ENCODE measurements at places on chromosomes 1 and 21. TPM values are rescaled to one million over a fixed set of nuclear protein-coding genes. Genes with fewer than 3 reads are reported as not detected.
A peak's percentile ranks its signal among the peaks of the same experiment; 100 is the strongest.

GRCh38 chr1:41810446-41810845 is 108.3 kb downstream of the HIVEP3 start:
- H3K36me3 ChIP-seq, result no peaks in the 10 kb centered on the region
- H3K27ac ChIP-seq, result no peak overlapping the region
- no peak overlapping the region for H3K4me3 ChIP-seq
- H3K4me1 ChIP-seq, result peaks cover 23% of the 10 kb centered on the region

- peaks cover 7% of the 10 kb centered on the region for H3K4me1 ChIP-seq
- peak overlapping the region; percentile 64 for H3K4me3 ChIP-seq
- peak overlapping the region; percentile 99 for H3K27ac ChIP-seq
- peak; percentile 63 for DNase-seq
- no peaks in the 10 kb centered on the region for H3K27me3 ChIP-seq
These were observed 972 bp downstream of the PGBD2 start for GRCh38 chr1:248906753-248907661.

- H3K27me3 ChIP-seq, result no peaks in the 10 kb centered on the region
- no peaks in the 10 kb centered on the region for H3K4me1 ChIP-seq
- no peak overlapping the region for H3K27ac ChIP-seq
- no peak for DNase-seq
- no peak overlapping the region for H3K4me3 ChIP-seq
These were observed 18.4 kb upstream of the EDN2 start for GRCh38 chr1:41502912-41503311.

The TSPAN1 gene
- total RNA-seq, result 1.4 TPM

The LCE1F gene
- not detected for total RNA-seq

- no peaks in the 10 kb centered on the region for H3K36me3 ChIP-seq
- H3K4me1 ChIP-seq, result no peaks in the 10 kb centered on the region
- no peak overlapping the region for H3K4me3 ChIP-seq
- H3K27ac ChIP-seq, result no peak overlapping the region
These were observed 32.8 kb upstream of the PTBP2 start for GRCh38 chr1:96688767-96689166.

The CLEC20A gene
- total RNA-seq, result 0.28 TPM

DNA sequence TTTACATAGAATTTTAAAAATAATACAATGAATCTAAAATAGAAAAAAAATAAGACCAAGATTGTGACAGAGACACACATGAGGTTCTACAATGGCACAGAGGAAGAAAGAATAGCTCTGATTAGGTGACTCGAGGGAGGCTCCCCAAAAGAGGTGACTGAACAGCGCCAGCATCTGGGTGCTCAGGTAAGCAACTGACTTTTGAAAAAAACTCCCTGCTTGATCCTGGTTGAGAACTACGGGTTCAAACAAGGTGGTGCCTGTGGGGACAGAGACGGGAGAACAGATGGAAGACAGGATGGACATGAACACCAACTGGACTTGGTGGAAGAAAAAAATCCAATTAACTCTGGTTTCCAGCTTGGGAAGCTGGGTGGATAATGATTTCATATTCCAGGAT is 22.5 kb downstream of the BATF3 start:
- no peak overlapping the region for H3K27ac ChIP-seq
- no peak for DNase-seq
- no peaks in the 10 kb centered on the region for H3K27me3 ChIP-seq
- peaks cover 3% of the 10 kb centered on the region for H3K4me1 ChIP-seq
- no peaks in the 10 kb centered on the region for H3K36me3 ChIP-seq
- H3K4me3 ChIP-seq, result no peak overlapping the region

DNA sequence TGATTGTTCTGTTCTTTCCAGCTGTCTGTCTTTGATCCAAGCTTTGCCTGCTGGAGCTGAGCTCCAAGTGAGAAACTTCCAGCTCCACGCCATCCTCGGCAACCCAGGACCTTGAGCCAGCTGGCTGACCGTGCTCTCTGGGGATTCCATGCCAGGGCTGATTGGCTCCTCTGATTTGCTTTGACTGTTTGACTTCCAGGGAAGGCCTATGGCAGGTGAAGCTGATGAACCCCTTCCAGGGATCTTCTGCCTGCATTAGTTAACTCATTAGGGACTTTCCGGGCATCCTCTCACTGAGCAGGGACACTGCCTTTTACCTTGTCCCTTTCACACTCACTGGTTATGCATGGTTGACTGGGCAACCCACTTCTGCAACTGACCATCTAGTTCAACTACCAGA is 406.1 kb downstream of the RPS6KC1 start:
- DNase-seq, result no peak
- H3K4me3 ChIP-seq, result no peak overlapping the region
- H3K27ac ChIP-seq, result no peak overlapping the region
- H3K4me1 ChIP-seq, result no peaks in the 10 kb centered on the region
- H3K27me3 ChIP-seq, result peaks cover 2% of the 10 kb centered on the region
- no peaks in the 10 kb centered on the region for H3K36me3 ChIP-seq

DNA sequence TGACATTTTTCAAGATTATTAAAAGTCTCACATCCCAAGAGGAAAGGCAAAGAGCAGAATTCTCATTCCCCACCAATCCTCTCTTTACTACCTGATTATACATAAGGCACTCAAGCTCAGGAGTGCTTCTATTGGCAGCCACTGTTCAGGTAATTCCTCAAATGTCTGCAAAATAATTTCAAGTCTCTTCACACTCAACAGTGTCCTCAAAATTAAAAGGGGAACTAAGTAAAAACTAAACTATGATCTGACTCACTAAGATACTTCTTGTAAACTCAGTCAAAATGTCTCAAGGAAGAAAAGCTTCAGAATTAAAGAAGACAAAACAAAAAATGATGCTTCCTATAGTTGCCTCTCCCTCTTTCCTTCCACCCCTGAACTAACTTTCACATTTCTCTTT is 135.6 kb downstream of the GPATCH2 start:
- no peak overlapping the region for H3K4me3 ChIP-seq
- no peaks in the 10 kb centered on the region for H3K4me1 ChIP-seq
- no peaks in the 10 kb centered on the region for H3K36me3 ChIP-seq
- DNase-seq, result no peak

The FMOD gene
- 7.1 TPM for total RNA-seq

The SIM2 gene
- total RNA-seq, result not detected

DNA sequence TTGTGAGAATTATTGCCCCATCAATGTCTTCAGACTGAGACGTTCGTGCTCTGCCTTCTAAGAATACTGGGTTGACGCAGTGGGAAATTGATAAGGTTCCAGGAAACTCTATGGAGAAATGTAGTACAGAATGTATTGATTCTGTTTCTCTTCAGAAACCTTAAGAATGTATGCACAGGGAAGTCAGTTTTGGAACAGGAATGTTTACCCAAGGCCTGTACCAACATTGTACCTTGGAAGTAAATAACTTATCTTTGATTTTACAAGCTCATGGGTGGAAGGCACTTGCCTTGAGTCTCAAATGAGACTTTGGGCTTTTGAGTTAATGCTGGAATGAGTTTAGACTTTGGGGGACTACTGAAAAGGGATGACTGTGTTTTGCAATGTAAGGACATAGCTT is 59.5 kb upstream of the PCP4 start:
- no peaks in the 10 kb centered on the region for H3K36me3 ChIP-seq
- no peak overlapping the region for H3K27ac ChIP-seq
- no peak overlapping the region for H3K4me3 ChIP-seq
- no peaks in the 10 kb centered on the region for H3K27me3 ChIP-seq
- no peaks in the 10 kb centered on the region for H3K4me1 ChIP-seq
- DNase-seq, result no peak

DNA sequence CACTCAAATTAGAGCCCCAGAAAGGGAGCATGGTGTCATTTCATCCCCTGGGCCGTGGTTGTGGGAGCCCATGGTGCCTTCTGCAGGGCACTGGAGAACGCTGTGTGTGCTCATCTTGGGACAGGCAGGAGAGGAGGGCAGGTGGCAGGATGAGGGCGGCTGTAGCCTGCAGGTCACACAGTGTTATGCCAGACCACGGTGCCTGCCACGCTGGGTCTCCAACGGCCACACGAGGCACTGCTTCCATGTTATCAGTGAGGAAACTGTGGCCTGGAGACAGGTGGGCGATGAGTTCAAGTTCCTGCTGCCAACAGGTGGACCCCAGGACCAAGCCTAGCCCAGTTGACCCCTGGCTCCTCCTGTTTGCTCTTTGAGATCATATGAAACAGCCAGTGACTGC is 21.0 kb downstream of the ABCG1 start:
- no peak for DNase-seq
- H3K27ac ChIP-seq, result no peak overlapping the region
- no peaks in the 10 kb centered on the region for H3K27me3 ChIP-seq
- H3K4me3 ChIP-seq, result no peak overlapping the region
- H3K36me3 ChIP-seq, result no peaks in the 10 kb centered on the region

GRCh38 chr1:84998642-84999280 is 1.8 kb upstream of the MCOLN2 start:
- H3K27ac ChIP-seq, result no peak overlapping the region
- H3K36me3 ChIP-seq, result no peaks in the 10 kb centered on the region
- peak; percentile 21 for DNase-seq
- H3K27me3 ChIP-seq, result peaks cover 58% of the 10 kb centered on the region
- no peak overlapping the region for H3K4me3 ChIP-seq
- H3K4me1 ChIP-seq, result peaks cover 5% of the 10 kb centered on the region

DNA sequence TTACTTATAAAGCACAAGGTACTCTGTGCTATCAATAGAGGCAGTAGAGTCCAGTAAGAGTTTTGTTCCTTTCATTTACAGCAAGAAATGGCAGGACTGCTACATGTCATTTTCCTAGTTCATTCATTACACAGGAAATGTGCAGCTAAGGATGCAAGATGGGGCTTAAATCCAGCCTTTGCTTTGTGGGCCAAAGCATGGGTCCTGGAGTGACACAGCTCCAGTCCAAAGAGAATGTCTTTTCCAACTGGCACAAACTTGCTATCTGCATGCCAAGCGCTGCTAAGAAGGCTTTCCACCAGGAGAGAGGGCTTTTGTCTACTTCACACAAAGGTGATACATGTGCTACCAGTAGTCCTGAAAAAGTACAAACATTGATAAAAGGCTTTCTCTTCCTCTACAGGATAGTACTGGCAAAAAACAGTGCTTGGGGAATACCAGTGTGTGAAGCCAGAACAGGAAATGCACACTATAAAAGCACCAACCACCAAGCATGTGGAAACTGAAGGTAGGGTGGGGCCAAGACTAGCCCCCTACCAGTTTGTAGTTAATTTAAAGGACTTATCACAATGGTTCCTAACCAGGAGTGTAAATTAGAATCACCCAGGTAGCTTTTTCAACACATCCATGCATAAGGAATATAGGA is 68.7 kb downstream of the ARID4B start:
- H3K4me3 ChIP-seq, result no peak overlapping the region
- H3K27me3 ChIP-seq, result no peaks in the 10 kb centered on the region
- peaks cover 12% of the 10 kb centered on the region for H3K36me3 ChIP-seq

DNA sequence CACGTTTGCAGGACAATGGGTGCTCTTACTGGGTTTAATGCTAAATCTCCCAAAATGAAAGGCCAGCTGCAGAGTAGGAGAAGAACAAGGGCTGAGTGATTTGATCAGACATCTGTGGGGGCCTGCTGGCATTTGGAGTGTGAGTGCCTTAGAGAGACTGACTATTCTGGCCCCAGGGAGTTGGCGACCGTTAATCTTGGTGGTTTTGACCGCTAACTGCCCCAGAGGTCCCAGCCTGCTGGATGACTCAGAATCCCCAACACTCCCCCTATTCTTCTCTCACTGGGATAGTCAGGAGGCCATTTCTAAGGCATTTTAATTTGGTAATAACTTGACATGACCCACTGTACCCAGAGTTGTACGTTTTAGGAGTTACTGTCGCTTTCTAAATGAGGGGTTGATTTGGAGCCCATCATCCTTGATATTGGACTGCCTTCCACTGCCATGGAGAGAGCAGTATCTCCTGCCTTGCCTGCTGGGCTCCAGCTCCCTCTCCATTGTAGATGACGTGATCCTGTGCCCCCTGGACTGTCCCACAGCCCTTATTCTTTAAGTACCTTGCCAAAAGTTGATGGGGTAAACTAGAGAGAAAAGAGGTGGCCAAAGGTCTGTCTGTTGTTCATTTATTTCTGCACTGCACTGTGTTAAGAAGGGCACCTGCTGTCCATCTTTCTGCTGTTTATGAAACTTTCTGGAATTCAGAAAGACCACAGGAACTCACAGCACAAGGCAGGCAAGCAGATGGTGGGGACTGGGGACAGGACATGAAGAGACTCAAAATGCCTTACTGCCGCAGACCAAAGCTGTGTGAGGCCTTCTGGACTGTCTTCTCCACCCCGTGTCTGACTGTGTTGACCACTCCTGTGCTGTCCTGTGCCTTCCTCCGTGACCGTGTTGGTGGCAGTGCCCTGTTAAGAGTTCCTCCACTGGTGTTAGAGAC is 98.2 kb upstream of the ARTN start:
- peaks cover 8% of the 10 kb centered on the region for H3K36me3 ChIP-seq
- peaks cover 48% of the 10 kb centered on the region for H3K4me1 ChIP-seq
- H3K27ac ChIP-seq, result no peak overlapping the region
- H3K4me3 ChIP-seq, result no peak overlapping the region
- no peak for DNase-seq

The FOXD3 gene
- 0.05 TPM for total RNA-seq

The RGS2 gene
- total RNA-seq, result 26.5 TPM

DNA sequence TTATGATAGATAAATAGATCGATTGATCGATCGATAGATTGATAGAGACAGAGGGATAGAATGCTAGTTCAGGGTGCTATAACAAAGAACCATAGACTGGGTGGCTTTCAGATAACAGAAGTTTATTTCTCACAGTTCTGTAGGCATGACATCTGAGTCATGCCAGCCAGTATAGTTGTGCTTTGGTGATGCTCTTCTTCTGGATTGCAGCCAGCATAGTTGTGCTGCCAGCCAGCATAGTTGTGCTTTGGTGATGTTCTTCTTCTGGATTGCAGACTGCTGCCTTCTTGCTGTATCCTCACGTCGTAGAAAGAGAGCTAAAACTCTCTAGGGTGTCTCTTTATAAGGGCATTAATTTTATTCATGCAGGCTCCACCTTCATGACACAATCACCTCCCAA is 860.8 kb downstream of the BRINP3 start:
- no peak for DNase-seq
- H3K27ac ChIP-seq, result no peak overlapping the region
- no peaks in the 10 kb centered on the region for H3K36me3 ChIP-seq
- no peaks in the 10 kb centered on the region for H3K4me1 ChIP-seq

The MYBPH gene
- total RNA-seq, result 0.99 TPM

DNA sequence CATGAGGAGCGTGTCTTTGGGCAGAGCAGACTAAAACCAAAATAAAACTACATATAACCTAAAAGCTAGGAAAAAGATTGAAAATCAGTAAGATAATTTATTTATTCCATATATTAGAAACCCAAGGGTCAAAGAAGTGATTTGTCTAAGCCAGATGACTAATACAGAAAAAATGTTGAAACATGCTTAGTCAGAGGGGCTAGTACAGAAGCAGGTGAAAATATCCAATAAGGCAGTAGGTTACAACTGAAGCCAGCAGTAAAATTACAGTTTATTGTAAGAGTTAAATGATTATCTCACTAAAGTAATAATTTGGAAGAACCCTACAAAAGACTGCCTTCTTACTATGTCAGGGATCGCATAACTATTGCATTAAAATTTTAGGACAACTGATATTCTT is 1190.9 kb upstream of the PRMT6 start:
- H3K4me3 ChIP-seq, result no peak overlapping the region
- H3K27ac ChIP-seq, result no peak overlapping the region
- DNase-seq, result no peak
- H3K36me3 ChIP-seq, result no peaks in the 10 kb centered on the region
- no peaks in the 10 kb centered on the region for H3K27me3 ChIP-seq

- H3K27ac ChIP-seq, result no peak overlapping the region
- no peaks in the 10 kb centered on the region for H3K36me3 ChIP-seq
- H3K4me3 ChIP-seq, result no peak overlapping the region
- no peak for DNase-seq
- peaks cover 18% of the 10 kb centered on the region for H3K4me1 ChIP-seq
These were observed 49.3 kb downstream of the AZIN2 start for GRCh38 chr1:33130297-33130696.

The BECN2 gene
- not detected for total RNA-seq

GRCh38 chr1:42730988-42731387 is 9.0 kb downstream of the CLDN19 start:
- H3K4me1 ChIP-seq, result no peaks in the 10 kb centered on the region
- no peaks in the 10 kb centered on the region for H3K27me3 ChIP-seq
- no peak overlapping the region for H3K27ac ChIP-seq

Measured in thymus (tissue), 14 donors.